IPS-NIHi11 (cell line): ENCODE measurements at places on chromosomes 16 and 17.

DNA sequence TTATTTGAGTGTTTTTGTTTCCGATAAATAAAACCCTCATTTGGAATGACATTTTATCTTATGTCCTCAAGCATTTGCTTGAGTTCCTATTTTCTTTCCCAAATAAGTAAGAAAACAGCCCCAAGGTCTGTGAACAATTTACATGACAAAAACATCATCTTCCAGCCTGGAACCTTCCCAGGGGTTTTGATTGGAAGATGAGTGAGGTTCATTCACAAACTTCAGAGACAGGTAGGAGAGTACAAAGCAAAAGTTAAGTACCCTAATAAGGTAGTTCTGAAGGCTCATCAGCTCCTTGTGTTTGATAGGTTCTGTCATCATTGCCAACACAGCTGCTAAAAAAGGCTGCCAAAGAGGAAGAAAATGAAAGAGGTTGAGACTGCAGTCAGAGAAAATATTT is 772.8 kb downstream of the CDH8 start:
- peak; percentile 11 for DNase-seq

DNA sequence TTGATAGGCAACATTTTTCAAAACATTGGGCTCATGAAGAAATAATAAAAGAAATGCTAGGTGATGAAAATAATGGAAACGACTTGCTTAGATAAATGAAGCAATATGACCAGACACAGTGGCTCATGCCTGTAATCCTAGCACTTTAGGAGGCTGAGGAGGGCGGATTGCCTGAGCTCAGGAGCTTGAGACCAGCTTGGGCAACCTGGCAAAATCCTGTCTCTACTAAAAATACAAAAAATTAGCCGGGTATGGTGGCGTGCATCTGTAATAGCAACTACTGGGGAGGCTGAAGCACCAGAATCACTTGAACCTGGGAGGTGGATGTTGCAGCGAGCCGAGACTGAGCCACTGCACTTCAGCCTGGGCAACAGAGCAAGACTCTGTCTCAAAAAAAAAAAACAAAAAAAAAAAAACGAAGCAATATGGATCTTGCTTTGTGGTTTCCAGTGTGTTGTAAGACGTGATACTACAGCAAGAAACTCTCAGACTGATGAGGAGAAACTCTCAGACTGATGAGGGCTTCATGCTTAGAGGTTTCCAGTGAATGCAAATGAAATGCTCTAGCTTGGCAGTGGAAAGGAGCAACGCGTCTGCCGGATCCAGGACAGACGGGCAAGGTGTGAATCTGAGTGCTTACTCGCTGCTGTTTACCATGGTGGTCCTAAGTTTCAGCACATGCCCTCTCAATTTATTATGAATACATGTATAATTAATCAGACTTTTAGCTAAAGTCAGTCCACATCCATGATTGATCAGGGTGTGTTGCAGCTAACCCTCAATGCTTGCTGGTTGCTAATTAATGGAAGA is 11.5 kb upstream of the IGF2BP1 start:
- DNase-seq, result no peak

DNA sequence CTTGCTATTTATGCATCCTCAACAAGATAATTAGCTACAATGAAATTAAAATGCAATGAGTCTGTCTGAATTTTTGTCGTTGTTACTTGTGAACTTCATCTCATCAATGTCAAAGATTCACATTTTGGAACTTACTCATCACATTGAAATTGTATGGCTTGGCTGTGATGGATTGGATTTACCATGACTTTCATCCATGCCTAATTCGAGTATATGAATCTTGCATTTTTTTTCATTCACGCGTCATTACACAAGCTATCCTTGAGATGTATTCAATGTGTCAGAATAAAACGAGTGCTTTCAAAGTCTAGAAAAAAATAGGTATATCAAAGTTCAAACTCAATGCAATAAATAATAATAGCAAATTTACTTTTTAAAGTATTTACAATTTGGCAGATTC is 265.3 kb downstream of the MAP2K6 start:
- no peak for DNase-seq

DNA sequence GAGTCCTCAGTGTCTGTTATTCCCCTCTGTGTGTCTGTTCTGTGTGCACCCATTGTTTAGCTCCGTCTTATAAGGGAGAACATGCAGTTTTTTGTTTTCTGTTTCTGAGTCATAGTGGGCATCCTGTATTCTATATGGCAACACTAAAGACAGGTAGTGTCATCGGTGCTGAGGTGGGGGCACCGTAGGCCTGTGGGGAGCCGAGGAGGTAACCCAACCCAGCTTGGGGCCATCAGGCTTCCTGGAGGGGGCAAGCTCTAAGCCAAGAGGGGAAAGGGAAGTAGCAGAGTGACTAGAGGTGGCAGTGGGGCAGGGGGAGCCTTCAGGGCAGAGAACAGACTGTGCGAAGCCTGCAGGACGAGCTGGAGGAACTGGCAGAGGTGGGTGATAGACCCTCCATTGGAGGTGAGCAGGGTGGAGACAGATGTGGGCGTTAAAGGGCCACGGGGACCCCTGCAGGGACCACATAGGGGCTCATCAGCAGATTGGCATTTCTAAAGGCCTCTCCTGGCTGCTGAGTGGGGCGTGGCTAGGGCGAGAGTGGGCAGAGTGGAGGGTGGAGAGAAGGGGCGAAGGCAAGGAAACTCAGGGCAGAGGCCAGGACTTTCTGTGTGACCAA is 36.5 kb downstream of the CPNE2 start:
- DNase-seq, result no peak

DNA sequence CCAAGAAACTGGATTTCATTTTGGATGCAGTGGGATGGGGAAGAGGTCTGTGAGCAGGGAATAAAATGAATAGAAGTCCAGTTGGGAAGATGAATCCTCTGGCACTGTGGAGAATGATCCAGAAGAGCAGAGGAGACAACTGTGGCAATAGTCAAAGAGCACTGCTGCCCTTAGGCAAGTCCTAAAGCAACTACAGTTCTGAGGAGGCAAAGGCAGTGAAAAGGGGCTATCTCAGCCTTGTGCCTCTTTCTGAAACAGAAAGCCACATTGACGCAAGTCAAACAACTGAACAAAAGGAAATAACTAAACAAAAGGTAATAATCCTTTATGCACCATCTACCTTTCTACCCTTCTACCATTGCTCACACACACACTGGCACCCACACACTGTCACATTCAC is 238.0 kb upstream of the AXIN2 start:
- no peak for DNase-seq

DNA sequence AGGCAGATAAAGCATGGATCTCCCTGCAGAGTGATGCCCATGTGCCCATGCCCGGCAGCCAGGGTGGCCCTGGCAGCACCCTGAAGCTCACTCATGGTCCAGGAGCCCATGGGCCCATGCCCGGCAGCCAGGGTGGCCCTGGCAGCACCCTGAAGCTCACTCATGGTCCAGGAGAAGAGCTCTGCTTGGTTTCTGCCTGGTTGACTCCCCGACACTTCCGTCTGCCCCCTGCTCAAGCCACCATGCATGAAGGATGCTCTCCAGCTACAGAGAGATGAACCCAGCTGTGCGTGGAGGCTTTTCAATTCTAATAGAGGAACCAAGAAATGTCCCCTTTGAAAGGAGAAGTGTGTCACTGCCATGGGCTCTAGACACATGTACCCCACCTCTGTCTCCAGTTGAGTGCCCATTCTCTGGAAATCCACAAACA is 8.7 kb downstream of the CCL17 start:
- DNase-seq, result no peak

- no peak for DNase-seq
Measured at GRCh38 chr16:21056396-21056795, 94.2 kb downstream of the DNAH3 start.

DNA sequence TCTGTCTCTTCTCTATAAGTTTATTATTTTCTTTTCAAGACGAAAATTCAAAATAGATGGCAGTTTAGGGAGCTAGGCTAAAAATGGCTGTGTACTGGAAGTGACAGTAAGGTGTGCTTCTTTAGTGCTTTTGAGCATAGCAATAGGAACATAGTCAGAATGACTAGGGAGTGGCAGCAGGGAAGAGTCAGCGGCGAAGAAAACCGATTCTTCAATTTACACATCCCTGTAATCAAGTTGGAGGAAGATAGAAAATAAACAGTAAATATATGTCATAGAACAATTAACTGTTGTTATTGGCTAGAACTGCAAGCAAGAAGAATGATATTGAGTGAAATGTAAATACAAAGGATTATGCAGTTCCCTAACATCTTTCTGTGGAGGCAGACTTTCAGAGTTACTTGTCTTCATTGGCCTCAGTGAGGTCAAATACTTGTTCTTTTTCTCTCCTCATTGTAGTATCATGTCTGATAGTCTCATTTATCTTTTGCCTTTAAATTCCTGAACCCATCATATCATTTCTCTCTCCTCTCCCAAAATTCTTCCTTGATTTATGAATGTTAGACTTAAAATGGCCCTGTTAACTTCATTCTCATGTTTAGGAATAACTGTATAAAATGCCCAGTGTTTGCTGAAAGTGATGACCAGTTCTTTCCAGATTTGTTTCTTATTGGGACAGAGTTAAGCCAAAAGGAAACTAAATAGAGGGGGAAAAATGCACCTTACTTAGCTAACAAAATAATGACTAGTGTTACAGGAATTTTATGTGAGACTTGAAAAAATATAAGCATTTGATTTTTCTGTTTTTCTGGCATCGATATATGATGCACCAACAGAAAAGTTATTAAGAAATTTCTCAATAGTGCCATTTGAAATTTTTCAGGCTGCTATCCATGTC is 211.4 kb downstream of the BCAS3 start:
- DNase-seq, result no peak

DNA sequence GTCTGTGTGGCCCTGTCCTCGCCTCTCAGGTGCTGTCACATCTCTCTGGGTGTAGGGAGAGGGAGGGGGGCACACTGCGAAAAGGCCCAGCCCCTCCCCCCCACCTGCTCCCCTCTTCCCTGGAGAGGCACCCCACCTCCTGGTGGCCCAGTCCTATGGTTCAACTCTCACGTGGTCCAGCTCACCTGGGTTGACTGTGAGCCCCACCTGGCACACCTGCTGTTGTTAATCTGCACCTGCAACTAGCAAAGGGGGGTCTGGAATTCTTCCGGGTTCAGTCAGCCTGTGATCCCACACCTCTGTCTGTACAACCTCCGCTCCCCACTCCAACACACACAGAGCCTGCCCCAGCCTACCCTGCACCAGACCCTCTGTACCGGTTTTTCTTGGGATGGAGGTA is 2.0 kb upstream of the SYNGR2 start:
- no peak for DNase-seq

DNA sequence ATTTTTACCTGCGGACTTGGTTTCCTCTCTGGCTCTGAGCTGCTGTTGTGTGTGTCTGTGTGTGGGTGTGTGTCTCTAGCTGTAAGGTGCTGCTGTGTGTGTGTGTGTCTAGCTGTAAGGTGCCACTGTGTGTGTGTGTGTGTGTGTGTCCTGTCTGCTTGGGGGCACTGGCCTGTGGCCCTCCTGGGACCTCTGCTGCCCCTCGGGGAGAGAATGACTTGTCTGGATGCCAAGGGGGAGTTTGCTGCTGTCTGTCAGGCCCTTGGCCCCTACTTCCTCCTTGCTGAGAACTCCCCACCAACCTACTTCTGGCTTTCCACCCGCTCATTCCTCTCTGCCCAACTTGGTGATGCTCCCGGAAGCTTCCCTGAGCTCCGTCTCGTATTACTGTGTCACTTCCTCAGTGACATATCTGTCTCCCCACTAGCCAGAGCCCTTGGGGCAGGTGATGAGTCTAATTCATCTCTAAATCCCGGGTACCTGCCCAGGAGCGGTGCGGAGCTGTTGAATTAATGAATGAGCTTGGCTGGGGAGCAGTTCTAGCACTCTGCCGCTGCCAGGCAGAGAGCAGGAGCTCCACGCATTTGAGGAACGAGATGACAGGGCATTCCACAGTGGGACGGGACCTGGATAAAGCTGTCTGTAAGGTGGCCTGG is 3.5 kb upstream of the LASP1NB start:
- no peak for DNase-seq

- DNase-seq, result no peak
Measured at GRCh38 chr16:20870122-20870820, 29.9 kb downstream of the DCUN1D3 start.

GRCh38 chr17:14346801-14347200 is 45.9 kb downstream of the HS3ST3B1 start:
- DNase-seq, result no peak

DNA sequence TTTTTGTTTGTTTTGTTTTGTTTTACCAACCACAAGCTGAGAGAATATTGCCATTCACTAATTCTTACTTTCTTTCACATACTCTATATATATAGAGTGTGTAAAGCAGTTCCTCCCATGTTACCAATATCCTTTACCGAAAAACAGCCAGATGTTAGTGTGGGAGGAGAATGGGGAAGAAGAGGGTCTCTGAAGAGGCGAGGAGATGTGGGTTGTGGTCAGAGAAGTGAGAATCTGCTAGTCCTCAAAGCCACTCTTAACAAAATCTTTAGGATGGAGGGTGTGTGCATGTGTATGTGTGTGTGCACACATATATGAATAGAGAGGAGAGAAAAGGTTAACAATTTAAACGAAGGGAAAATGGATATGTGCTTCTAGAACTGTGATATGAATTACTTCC is 80.6 kb downstream of the TUBD1 start:
- DNase-seq, result no peak

DNA sequence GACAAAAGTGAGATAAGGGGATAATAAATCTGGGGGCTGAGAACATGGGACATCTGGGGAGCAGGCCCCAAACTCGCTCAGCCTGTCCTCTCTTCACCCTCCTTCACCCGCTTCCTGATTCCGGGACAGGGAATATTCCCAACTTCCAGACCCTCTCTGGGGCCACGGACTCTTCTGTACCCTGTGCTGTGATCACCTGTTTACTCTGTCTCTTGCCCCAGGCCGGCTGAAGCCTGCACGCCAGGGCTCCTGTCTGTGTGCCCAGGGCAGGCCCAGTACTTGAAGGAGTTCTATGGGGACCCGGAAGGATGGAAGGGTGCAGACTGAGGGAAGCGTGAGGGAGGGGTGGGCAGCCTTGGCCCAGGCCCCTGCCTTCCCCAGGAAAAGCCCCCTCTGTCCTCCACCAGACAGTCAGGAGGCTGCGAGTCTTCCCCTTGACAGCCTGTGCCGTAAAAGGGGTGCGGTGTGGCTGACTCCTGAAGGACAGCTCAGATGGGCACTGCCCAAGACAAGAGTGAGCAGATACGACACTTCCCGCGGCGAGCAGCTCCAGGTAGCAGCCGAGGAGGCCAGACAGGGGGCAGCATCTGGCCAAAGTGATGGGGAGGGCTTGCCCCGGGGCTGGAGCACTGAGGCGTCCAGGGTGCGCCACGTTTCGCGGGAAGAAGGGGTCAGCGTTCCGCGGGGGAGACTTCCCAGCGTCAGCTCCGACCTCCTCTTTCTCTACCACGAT is 1.0 kb upstream of the CCNF start:
- DNase-seq, result peak; percentile 48

GRCh38 chr16:28538733-28539596 is at the start of gene NUPR1:
Gene NUPR1, minus strand, starts transcription at chr16:28538974. Its CDS starts 67 bp downstream, at chr16:28538907.
- DNase-seq, result peak; percentile 49

- peak; percentile 35 for DNase-seq
Measured at GRCh38 chr16:54194334-54194743, 92.2 kb downstream of the IRX3 start.

- DNase-seq, result no peak
Measured at GRCh38 chr17:42895185-42895555, 5.4 kb upstream of the G6PC1 start.

GRCh38 chr17:33667671-33668070 is 374.6 kb upstream of the ASIC2 start:
- no peak for DNase-seq

- DNase-seq, result no peak
Measured at GRCh38 chr16:87457709-87458423, 35.0 kb downstream of the ZCCHC14 start.

GRCh38 chr16:78743556-78743955 is 644.1 kb downstream of the WWOX start:
- no peak for DNase-seq

- no peak for DNase-seq
Measured at GRCh38 chr16:15766918-15767317, 89.9 kb downstream of the MYH11 start.

GRCh38 chr16:84451781-84452180 is 52.7 kb downstream of the MEAK7 start:
- no peak for DNase-seq
